ENCODE measurements at places on chromosomes 3 and 15. TPM values are rescaled to one million over a fixed set of nuclear protein-coding genes. Genes with fewer than 3 reads are reported as not detected.

ALS2CL gene
- 14.4 TPM for total RNA-seq

RPP14 gene
- total RNA-seq = 6.9 TPM

TMEM108 gene
- total RNA-seq = 0.21 TPM

IGSF11 gene
- 40.8 TPM for total RNA-seq

QTRT2 gene
- 32.2 TPM for total RNA-seq

CCDC39 gene
- total RNA-seq = not detected

SERPINI2 gene
- total RNA-seq = not detected

FBXL2 gene
- 16.8 TPM for total RNA-seq

PRSS50 gene
- total RNA-seq = 0.42 TPM

CPNE9 gene
- not detected for total RNA-seq

OIP5 gene
- not detected for total RNA-seq

GCSAM gene
- total RNA-seq = not detected

IL17RD gene
- 9.8 TPM for total RNA-seq

SLC35A5 gene
- 24.5 TPM for total RNA-seq

AMIGO3 gene
- total RNA-seq = not detected

AHSG gene
- not detected for total RNA-seq

KNG1 gene
- not detected for total RNA-seq

MLF1 gene
- total RNA-seq = 17.3 TPM

ELL3 gene
- 11.4 TPM for total RNA-seq

OR5H6 gene
- not detected for total RNA-seq

STRIT1 gene
- total RNA-seq = not detected

TMEM40 gene
- not detected for total RNA-seq

SLC22A14 gene
- total RNA-seq = not detected

ANKRD63 gene
- total RNA-seq = not detected

NOX5 gene
- total RNA-seq = 2.7 TPM

SCAANT1 gene
- total RNA-seq = not detected

MYZAP gene
- 9.3 TPM for total RNA-seq

ZIC1 gene
- not detected for total RNA-seq

RBMS3 gene
- 158 TPM for total RNA-seq

OR5K2 gene
- total RNA-seq = not detected

CTXND1 gene
- total RNA-seq = 3.7 TPM

GUCA1C gene
- total RNA-seq = not detected

VILL gene
- 16.5 TPM for total RNA-seq

CD86 gene
- 10.9 TPM for total RNA-seq
